ENCODE measurements at places on chromosomes 2 and 18.
A peak's percentile ranks its signal among the peaks of the same experiment; 100 is the strongest.

DNA sequence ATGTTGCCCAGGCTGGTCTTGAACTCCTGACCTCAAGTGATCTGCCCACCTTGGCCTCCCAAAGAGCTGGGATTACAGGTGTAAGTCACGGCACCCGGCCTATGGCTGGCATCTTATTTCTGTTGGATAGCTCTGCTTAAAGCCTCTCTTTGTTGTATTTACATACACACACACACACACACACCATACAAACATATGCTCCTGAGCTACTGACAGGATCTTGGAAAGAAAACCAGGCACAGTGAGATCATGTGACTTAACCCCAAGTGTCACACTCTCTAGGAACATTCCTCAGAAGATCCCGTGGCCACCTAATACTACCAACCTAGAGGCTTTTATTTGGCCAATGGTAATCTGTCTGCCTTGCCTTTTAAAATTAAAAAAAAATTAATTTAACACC, 85.1 kb upstream of the HAAO start:
- no peaks in the 10 kb centered on the region for H3K36me3 ChIP-seq
- no peak overlapping the region for H3K4me3 ChIP-seq
- DNase-seq: no peak

GRCh38 chr2:142058149-142058548, 72.7 kb downstream of the LRP1B start:
- H3K4me3 ChIP-seq: no peak overlapping the region
- no peaks in the 10 kb centered on the region for H3K4me1 ChIP-seq
- no peaks in the 10 kb centered on the region for H3K27me3 ChIP-seq
- H3K36me3 ChIP-seq: no peaks in the 10 kb centered on the region

DNA sequence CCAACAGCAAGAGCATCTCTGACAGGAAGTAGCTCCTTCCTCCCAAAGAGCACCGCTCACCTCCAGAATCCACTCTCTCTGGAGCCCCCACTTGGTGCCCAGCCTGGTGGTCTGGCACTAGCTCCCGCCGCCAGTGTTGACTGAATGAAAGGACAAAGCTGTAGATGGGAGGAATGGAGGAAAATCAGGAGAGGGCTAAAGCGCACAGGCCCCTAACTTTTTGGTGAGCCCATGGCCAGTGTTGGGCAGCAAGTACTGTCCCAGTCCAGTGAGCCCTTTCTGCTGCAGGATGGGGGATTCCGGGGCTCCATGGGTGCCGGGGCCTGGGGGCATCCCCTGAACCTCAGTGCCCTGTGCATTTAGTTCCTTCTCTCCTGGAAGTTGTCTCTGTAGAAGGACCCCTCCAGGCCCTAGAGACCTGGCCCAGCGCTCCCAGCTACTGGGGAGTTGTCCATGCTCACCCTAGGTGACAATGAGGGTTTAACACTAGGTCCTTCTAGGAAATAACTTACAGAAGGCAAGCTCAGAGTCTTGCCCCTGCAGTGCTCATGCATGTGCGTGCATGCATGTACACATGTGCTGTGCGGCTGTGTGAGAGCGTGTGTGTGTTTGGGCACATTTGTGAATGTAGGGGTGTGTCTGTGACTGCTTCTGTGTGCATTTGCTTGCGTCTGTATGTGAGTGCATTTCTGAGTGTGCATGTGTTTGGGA, 33.6 kb downstream of the GLI2 start:
- H3K4me3 ChIP-seq: no peak overlapping the region
- no peaks in the 10 kb centered on the region for H3K4me1 ChIP-seq
- H3K27me3 ChIP-seq: no peaks in the 10 kb centered on the region
- DNase-seq: peak; percentile 42
- no peaks in the 10 kb centered on the region for H3K36me3 ChIP-seq

DNA sequence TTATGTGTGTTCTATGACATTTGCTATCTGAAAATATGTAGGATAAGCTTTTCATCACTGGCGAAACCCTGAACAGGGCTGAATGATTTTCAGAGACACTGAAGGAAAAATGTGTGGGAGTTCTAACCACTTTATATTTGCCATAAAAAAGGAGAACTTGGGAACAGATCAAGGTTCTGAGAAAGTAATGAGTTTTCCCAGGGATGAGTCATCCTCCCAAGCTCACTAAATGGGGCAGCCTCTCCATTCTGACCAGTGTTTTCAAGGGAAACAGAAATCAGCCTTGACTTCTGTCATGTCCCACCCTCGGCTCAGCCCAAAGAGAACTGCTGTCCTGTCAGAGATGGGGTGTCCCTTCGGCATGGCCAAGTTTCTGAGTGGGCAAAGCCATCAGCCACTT, 2109.8 kb upstream of the CELF4 start:
- no peaks in the 10 kb centered on the region for H3K27me3 ChIP-seq
- H3K27ac ChIP-seq: no peak overlapping the region
- DNase-seq: no peak
- no peaks in the 10 kb centered on the region for H3K36me3 ChIP-seq

DNA sequence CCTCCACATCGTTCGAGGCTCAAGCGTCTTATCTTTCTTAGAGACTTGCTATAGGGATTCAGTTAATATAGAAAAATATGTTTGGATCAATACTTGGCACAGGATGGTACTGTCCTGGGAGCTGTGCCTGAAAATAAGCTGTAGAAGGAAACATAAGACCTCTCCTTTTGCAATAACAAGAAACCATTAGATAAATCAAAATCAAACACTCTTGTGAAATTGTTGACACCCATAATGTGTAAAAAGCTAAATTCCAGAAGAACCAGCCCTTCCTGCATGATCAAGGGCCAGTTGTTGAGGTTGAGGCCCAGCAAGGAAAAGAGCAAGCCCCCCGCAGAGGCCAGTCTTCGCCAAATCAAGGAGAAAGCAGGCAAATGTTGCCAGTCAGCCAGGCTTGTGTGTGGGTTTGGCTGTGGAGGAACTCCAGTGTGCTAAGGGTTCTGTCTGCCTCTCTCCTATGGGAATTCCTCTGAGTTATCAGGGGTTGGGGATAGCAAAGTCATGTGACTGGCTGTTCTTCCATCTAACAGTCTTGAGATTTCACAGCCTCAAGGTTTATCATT, 185.7 kb downstream of the ACKR3 start:
- no peak overlapping the region for H3K27ac ChIP-seq
- H3K36me3 ChIP-seq: no peaks in the 10 kb centered on the region
- no peak for DNase-seq
- H3K27me3 ChIP-seq: no peaks in the 10 kb centered on the region
- H3K4me3 ChIP-seq: no peak overlapping the region

DNA sequence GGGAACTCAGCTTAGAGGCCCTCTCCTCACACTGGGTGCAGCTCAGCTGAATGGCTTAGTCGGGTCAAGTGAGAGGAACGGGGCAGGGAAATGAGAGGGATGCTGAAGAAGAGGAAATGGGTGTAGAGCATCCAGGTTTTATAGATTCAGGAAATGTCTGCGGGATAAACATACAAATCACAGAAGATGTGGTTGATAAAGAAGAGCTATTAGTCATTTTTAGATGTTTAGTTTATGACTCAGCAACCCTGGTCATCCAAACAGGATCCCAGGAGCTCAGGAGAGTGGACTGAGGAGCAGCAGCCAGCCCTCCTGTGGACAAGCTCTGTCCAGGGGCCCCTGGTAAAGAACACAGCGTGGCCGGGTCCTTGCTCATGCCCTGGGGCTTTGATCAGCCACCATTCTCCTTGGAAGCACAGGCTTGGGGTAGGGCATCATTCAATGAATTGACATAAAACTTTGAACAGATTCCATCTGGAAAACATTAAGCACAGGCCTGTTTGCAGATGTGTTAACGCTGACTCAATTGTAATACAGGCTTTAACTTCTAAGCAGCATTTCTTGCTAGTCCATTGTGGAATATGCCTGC, 83.0 kb downstream of the NPAS2 start:
- H3K27me3 ChIP-seq: no peaks in the 10 kb centered on the region
- peak; percentile 87 for DNase-seq
- peak overlapping the region; percentile 93 for H3K27ac ChIP-seq

DNA sequence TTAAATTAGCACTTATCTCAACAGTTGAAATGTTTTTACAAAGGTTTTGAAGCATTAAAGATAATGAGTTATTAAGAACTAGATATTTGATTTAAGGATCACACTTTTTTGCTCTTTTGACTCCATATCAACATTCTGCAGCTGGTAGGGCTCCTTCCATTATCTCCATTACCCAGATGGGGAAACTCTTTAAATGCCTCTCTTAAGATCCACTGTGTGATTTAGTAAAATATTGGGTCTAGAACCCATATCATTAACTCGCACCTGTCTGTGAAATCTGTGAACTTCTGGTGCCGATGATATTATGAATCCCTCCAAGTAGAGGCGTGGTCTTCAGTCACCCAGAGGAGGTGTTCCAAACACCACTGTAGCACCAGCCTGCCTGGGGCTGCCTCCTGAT, 466.2 kb downstream of the TSN start:
- H3K4me3 ChIP-seq: no peak overlapping the region
- H3K27me3 ChIP-seq: no peaks in the 10 kb centered on the region
- no peak for DNase-seq
- H3K36me3 ChIP-seq: no peaks in the 10 kb centered on the region
- no peaks in the 10 kb centered on the region for H3K4me1 ChIP-seq
- H3K27ac ChIP-seq: no peak overlapping the region

GRCh38 chr18:57073501-57074187, 73.2 kb upstream of the BOD1L2 start:
- no peaks in the 10 kb centered on the region for H3K4me1 ChIP-seq
- no peaks in the 10 kb centered on the region for H3K36me3 ChIP-seq
- H3K27me3 ChIP-seq: no peaks in the 10 kb centered on the region
- DNase-seq: no peak
- H3K27ac ChIP-seq: no peak overlapping the region

DNA sequence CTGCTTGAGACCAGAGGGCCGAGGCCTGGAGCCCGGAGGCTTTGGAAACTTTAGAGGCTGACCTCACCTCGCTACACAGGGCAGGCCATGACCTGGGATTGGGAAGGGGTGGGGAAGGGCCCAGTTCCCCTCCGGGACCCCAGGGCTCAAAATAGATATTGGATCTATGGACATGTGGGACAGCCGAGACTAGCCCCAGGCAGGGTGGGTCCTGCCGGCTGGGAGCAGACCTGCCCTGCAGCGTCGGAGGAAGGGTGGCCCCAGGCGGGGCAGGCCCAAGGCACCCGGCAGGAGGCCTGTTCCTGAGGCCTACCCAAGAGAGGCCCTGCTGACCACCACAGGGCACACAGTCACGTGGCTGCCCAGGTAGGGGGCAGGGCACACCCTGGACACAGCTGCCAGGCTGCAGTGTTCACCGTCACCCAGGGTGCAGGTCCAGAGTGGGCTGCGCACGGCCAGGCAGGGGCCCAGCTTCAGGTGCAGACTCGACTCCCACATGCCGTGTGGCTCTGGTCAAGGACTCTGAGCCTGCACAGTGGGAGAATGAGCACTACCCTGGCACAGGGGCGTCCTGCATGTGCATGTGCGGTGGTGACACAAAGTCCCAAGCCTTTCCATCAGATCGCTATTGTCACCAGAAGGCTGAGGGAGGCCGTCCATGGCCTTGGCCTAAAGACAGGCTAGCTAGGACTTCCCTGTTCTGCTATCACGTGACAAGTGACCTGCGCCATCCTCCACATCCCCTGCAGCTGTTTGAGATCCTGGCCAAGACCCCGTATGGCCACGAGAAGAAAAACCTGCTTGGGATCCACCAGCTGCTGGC, 13.2 kb downstream of the ANO7 start:
- H3K27ac ChIP-seq: no peak overlapping the region
- H3K4me1 ChIP-seq: no peaks in the 10 kb centered on the region
- H3K36me3 ChIP-seq: no peaks in the 10 kb centered on the region
- peak; percentile 46 for DNase-seq

DNA sequence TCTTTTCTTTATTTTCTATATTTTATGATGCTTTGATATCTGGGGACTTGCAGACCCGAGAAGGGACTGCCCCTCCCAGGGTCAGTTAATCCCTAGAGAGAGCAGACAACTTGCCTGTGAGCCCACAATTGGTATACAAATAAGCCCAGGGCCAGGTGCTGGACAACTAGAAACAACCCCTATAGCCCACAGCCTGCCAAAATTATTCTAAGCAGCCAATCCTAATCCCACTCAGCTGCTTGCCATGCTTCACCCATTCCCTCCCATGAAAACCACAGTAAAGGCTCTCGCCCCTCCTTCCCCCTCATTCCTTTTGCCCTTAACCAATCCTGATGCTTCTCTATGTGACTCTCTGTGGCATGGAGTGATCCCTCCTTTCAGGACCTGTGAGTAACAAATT, 380.7 kb downstream of the RBM43 start:
- H3K4me1 ChIP-seq: peaks cover 3% of the 10 kb centered on the region
- H3K4me3 ChIP-seq: no peak overlapping the region
- H3K36me3 ChIP-seq: no peaks in the 10 kb centered on the region
- DNase-seq: no peak

- H3K27me3 ChIP-seq: no peaks in the 10 kb centered on the region
- H3K4me1 ChIP-seq: peaks cover 17% of the 10 kb centered on the region
- no peak overlapping the region for H3K27ac ChIP-seq
- no peaks in the 10 kb centered on the region for H3K36me3 ChIP-seq
- no peak for DNase-seq
Measured at GRCh38 chr2:23566241-23567142, 181.5 kb downstream of the KLHL29 start.

GRCh38 chr18:65751155-65752085, 608 bp downstream of the CDH7 start:
- no peak overlapping the region for H3K27ac ChIP-seq
- H3K27me3 ChIP-seq: peaks cover 34% of the 10 kb centered on the region
- peak overlapping the region; percentile 18 for H3K4me3 ChIP-seq
- no peak for DNase-seq

- no peaks in the 10 kb centered on the region for H3K27me3 ChIP-seq
- H3K4me3 ChIP-seq: no peak overlapping the region
- H3K27ac ChIP-seq: no peak overlapping the region
- no peaks in the 10 kb centered on the region for H3K36me3 ChIP-seq
Measured at GRCh38 chr18:64850791-64851190, 701.9 kb upstream of the LINC00305 start.

DNA sequence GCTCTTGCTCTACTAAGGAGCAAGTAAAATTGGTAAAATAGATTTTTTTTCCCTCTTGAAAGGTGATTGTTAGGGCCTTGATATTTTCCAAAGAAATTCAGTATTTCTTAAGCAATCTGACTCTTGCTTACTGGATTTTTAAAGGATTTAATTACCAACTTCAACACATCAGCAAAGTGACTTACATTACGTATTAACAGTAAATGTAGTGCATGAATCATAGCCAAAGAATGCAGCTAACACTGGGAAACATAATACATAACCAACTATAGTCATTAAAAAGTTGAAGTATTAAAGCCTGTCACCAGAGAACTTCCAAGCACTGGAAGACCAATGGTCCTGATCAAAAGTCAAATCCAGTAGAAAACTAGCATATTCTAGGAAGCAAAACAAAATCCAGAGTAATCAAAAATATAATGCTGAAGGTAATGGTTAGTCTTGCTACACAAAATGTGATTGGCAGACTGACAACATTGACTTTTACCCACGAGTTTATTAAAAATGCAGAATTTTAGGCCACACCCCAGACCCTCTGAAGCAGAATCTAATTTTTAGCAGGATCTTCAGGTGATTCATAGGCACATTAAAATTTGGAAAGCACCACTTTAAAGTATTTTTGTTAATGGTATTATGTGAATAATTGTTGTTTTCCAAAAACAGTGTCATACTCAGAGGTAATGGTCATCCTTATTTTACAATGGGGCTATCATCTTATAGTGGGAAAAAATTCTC, 31.8 kb upstream of the CAVIN2 start:
- no peak overlapping the region for H3K4me3 ChIP-seq
- no peaks in the 10 kb centered on the region for H3K36me3 ChIP-seq
- DNase-seq: no peak
- no peaks in the 10 kb centered on the region for H3K27me3 ChIP-seq
- peak overlapping the region; percentile 67 for H3K27ac ChIP-seq
- peaks cover 16% of the 10 kb centered on the region for H3K4me1 ChIP-seq

GRCh38 chr2:8061219-8061618, 620.6 kb upstream of the ID2 start:
- no peak overlapping the region for H3K27ac ChIP-seq
- DNase-seq: no peak
- no peak overlapping the region for H3K4me3 ChIP-seq
- H3K4me1 ChIP-seq: no peaks in the 10 kb centered on the region
- no peaks in the 10 kb centered on the region for H3K27me3 ChIP-seq
